ENCODE measurements at places on chromosomes 5 and 9.

GRCh38 chr5:28226407-28226806, 1188.0 kb upstream of the CDH9 start:
- no peak for DNase-seq

DNA sequence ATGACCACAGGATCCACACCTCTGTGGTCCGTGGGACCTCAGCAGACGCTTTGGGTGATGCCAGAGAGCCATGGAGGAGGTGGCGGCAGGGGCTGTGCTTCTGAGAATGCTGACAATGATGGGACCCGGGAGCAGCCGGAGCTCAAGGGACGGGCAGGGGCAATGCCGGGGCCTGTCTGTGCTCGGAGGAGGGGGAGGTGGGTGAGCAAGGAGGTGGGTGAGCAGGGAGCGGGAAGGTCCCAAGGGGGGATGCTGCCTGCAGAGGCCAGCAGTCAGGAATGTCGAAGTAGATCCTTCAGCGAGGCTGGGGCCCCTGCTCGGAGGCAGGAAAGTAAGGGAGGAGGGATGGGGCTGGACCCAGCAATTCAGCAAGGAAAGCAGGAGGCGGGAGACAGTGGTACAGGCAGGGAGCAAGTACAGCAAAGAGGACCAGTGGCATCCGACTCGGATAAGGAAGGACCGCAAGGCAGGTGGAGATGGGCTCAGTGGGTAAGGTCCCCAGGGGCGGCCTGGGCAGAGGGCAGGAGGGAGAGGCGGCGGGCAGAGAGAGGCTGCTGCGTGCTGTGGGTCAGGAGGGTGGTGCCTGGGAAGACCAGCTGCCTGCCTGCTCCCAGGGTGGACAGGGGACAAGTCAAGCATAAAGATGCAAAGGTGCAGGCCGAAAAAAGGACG, 49.0 kb downstream of the ADAMTS2 start:
- no peak for DNase-seq

DNA sequence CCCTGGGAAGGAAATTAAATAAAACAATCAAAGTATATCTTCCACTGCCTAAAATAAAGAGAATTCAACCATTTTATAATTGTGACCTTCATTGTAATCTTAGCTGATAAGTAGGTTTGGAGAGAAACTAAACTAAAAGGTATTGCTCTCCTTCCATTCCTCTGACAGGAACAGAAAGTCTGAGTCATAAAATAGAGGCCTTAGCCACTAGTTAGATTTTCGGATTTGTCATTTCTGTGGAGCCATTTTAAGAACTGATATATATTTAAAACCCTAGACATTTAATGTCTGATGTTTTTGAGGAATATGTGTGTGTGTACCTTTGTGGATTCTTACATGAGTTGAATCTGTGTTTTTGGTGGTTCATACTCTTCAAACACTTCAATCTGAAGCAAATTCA, 11.8 kb upstream of the TMC1 start:
- no peak for DNase-seq

DNA sequence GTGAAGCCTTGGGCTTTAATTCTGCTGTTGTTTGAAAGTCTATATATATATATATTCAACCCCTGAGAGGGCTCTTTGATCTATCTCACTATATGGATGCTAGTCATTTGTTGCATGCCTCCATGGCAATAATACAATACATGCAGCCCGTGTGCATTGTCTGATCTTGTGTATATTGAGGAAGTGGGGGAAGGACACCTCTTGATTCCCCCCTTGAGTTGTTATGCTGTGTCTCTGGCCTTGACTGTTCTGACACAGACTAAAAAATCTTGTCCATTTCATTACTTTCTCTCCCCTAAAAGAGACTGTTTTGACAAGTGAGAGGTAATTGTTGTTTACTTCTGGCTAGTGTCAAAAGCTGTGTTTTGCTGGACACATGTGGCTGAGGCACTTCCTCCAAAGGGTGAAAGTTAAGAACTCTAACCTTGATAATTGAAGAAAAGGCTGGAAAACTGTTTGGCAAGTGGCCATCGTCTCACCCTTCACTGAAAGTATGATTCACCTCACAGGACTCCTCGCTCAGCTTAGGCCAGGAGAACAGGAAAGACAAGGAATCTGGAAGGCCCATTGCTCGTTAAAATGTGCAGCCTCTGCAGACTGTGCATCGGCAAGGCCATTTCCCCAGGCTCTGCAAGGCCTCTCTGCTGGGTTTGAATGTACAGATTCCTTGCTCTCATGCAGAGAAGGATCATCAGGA, 304.0 kb downstream of the PRELID2 start:
- DNase-seq = no peak

GRCh38 chr5:122462486-122462885, 150.4 kb downstream of the SNCAIP start:
- no peak for DNase-seq

DNA sequence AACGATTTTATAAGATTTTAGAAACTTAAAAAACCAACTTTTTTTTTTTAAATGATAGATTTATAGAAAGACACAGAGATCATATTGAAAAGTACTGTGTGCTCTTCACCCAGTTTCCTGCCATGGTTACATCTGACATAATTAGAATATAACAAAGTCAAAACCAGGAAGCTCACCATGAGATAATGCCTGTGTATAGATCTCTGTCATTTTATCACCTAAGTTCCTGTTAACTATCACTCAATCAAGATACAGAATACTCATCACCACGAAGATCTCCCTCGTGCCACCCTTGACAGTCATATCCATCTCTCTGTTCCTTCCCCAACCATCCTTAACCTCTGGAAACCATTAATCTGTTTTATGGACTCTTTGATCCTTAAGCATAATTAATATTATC, 39.1 kb downstream of the POC5 start:
- DNase-seq = peak; percentile 40

Measured in CD4-positive, alpha-beta T cell treated with Interleukin-21 for 1 hour (primary cell).